ENCODE measurements at places on chromosomes 7 and 10.

DNA sequence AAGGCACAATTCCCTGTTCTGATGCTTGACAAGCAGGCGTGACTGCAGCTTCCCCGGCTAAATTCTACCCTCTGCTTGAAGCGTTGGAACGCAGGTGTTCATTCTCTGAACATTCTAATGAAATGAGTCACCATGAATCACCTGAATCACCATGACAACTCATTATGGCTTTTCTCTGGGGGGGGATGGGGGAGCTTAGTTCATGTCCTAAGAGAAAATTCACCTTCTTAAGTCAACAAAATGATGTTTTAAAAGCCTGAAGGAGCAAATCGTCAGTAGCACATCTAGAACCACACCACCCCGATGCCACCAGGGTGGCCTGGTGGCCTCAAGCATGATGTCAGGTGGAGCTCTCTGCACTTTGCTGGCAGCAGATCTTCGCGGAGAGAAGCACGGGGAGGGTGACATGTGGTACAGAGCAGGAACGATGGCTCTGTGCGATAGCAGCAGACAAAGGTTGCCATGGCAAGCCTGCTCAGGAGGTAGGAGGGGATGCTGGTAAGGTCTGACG is 33.7 kb downstream of the DDC start:
- peak; percentile 12 for DNase-seq

GRCh38 chr7:96238474-96238873 is 83.4 kb downstream of the SLC25A13 start:
- DNase-seq = no peak

GRCh38 chr10:97277551-97277950 is 14.9 kb downstream of the ARHGAP19 start:
- DNase-seq = no peak

- DNase-seq = peak; percentile 71
These were observed 26.4 kb downstream of the HIF1AN start for GRCh38 chr10:100562008-100562672.

GRCh38 chr10:5945561-5946418 is 31.6 kb downstream of the IL15RA start:
- DNase-seq = no peak

DNA sequence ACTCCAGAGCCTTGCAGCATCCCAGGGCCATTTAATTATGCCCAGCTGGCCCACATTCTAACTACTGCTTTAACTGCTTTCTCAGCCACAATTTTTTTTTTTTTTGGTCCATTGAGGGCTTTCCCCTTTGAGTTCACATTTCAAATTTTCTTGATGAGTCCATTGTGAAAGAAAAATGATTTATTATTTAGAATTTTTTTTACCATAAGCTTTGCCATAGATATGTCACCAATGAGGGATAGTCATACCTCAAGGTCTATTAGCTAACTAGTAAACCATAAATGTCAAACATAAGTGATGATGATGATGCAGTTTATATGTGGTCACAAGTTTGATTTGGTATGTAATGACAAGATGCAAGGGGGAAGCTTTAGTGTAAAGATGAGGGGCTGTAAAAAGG is 282.9 kb downstream of the BICC1 start:
- DNase-seq = no peak
